Fibroblast of skin of scalp (primary cell): ENCODE measurements at places on chromosomes 11 and 22.
A peak's percentile ranks its signal among the peaks of the same experiment; 100 is the strongest.

GRCh38 chr22:43267332-43267980 lies 75.7 kb downstream of the SCUBE1 start:
- DNase-seq = no peak

DNA sequence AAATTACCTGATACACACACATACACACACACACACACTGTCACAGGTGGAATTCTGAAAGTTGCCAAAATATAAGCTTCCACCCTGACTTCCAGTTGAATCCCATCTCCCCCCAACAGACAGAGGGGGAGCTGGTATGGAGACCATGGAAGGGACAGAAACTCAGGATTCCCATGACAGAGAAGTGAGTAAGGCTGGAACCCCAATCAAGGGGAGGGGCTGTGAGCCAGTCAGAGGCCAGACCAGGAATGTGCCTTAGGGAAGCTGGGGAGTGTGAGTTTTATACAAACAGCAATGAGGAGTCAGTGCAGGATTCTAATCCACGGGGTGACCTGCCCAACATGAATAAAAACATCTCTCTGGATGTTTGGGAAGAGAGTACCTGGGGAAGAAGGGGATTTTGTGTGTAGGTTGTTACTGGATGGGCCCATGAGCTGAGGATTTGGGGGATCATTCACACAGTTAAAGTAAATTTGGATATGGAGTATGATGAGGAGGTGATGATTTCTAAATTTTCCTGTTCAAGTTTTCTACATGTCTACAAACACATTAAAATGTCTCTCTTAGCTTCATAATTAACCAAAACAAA lies 38.7 kb upstream of the TOP3B start:
- no peak for DNase-seq

DNA sequence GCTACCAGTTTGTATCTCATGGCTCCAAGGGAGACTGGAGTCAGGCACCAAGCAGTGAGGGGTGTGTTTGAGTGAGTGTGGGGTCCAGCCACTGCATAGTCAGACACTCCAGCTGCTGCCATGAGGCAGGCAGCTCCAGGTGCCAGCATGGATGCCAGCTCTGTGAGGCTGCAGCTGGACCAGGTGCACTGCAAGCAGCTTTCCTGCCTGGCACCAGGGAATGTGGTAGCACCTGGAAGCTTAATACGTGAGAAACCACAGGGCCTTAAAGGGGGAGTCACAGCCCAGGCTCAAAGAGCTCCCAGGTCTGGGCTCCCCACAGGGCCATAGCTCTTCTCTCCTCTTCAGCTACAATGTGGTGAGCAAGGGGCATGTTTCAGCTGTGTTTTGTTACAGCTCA lies 817.8 kb upstream of the LUZP2 start:
- DNase-seq = no peak

- DNase-seq = no peak
Observed at GRCh38 chr11:71396548-71397123, 51.6 kb downstream of the DHCR7 start.

GRCh38 chr11:25576320-25576719 lies 755.6 kb upstream of the ANO3 start:
- DNase-seq = no peak

DNA sequence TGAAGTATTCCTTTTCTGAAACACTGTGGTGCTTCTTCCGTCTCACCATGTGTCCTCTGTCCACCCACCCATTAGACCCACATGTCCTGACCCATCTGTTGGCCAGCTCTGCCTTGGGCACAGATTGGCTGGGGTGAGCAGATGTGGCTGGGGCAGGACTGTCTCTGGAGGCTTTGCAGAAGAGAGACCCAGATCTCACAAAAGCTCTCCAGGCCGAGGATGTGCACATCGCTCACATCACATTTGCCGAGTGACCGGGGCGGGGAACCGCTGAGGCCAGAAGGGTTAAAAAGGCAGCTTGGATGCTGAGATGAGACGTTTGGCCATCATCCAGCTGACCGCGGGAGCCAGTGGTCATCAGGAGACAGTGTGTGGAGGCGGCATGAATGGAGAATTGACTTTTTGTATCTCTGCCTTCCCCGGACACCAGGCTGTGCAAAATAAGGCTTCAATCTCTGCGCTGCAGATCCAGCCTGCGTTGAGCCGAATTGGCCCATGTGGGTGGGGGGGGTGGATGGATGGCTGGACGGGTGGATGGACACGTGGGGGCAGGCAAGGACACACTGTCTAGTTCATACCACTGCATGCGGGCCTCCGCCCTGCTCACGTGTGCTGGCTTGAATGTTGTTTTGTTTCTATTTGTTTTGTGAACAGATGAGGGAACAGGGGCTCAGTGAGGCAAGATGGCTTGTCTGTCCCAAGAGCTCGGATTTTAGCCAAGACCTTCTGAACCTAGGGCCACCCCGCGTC lies 6.1 kb downstream of the IFITM10 start:
- no peak for DNase-seq

DNA sequence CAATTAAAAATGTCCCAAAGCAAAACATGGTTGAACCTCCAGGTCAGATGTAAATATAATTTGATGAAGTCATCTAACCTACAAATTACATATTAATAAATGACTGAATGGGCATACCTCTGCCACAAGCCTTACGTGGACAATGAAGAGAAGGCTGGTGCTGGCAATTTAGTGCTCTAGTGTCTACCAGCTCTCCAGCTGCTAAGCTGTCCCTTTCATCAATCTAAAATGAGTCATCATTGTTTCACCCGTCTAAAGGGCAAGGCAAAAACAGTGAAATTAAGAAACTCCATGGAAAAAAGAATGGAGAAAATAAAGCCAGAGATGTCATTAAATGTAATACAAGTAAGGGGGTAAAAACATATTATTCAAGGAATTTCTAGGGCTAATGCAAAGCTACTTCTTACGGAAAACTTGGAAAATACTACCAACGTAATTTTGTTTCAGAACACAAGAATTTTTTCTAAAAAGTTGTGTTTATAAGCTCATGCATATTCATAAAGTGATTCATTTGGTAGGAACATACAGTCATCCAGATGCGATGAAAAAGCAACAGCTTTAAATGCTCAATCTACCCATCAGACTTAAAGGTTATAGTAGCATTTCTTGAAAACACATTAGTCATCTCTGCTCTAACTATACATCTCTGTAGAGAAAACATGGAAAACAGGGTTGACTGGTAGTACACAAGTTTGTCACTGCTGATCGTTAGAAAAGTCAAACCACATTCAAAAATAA lies 71.5 kb downstream of the SIK3 start:
- peak; percentile 69 for DNase-seq

GRCh38 chr11:57240007-57240406 lies 3.0 kb upstream of the APLNR start:
- DNase-seq = no peak

DNA sequence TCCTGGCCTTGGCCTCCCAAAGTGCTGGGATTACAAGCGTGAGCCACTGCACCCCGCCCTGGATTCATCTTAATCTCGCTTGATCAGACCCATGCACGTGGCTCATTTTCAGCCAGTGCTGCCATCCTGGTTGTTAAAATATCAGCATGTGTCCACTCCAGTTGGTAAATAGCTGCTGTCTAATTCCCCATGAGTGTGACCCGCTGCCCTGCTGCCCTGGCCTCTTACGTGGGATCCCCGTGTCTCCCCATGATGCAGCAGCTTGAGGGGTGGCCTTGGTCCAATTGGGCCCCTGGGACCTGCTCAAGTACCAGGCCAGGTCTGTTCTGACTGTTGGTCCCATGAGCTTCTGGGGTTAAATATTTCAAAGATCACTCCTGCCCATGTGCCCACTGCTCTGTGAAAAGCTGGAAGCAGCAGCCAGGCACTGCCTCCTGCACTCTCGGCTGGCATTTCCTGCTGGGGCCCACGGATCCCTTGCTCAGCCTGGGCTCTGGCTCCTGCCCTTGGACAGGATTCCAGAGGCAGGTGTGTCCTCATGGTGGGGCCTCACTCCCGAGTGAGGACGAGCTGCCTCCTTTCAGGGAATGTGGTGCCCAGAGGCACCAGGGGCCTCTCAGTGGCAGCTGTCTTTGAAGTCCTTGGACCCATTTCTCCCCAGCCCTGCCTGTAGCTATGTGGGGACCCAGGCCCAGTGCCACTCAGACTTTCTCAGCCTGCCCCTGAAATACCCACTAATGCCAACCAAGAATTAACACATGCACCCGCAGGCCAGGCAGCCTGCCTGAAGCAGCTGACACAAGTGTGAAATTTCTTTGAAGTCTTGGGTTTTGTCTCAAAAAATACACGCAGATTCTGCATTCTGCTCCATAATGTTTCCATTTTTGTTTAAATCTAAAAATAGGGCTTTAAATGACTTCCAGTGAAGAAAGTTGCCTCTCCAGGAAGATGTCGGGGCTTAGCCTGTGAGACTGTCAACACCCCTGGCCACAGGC lies 38.1 kb upstream of the PRDM11 start:
- no peak for DNase-seq

- DNase-seq = no peak
Observed at GRCh38 chr22:32407312-32407711, 4.7 kb downstream of the RTCB start.

DNA sequence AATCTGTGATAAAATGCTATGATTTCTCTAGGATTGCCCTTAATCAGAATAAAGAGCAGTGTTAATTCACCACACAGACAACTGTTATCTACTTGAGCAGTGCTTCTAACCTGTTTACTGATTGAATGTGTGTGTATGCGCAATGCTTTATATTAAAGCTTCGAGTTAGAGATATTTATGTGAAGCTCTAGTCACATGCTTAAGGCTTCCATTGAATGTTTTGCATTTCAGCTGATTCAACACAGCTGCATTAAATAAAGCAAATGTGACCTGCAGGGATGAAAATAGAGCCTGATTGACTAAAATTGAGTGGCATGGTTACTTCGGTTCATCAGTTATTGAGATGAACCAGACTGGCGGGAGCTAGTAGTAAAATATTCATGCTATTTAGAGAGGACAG lies 395.3 kb downstream of the JRKL start:
- no peak for DNase-seq

DNA sequence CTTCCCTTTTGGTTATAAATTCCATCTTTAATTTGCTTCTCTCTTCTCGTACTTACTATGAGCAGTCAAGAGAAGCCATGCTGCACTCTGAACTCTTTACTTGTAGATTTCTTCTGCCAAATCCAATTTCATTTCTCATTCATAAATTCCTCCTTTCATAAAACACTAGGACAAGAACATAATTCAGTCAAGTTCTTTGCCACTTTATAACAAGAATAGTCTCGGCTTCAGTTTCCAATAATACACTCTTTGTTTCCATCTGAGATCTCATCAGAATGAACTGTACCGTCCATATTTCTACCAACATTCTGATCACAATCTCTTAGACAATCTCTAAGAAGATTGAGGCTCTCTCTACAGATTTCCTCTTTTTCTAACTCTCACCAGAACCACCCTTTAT lies 25.1 kb downstream of the IZUMO1R start:
- DNase-seq = no peak

- DNase-seq = peak; percentile 33
Observed at GRCh38 chr11:504053-504993, 2.7 kb downstream of the RNH1 start.

- DNase-seq = no peak
Observed at GRCh38 chr11:1486054-1486825, at the start of gene MOB2. Gene MOB2, minus strand, starts transcription at chr11:1486779. Its CDS starts 223 bp downstream, at chr11:1486556.

DNA sequence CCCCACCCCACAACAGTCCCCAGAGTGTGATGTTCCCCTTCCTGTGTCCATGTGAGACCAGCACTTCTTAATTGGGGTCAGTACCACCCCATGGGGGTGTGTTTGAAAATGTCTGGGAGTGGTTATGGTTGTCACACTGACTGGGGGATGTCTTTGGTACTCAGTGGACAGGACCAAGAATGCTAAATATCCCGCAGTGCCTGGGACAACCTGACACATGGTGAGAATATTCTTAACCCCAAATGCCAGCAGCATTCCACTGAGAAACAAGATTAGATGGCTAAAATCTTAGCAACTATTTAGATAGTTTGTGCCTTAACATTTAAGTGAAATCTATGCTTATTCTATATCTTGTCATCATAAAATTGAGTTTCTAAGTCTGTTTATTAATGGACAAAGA lies 177.5 kb upstream of the ZBED5 start:
- peak; percentile 33 for DNase-seq

DNA sequence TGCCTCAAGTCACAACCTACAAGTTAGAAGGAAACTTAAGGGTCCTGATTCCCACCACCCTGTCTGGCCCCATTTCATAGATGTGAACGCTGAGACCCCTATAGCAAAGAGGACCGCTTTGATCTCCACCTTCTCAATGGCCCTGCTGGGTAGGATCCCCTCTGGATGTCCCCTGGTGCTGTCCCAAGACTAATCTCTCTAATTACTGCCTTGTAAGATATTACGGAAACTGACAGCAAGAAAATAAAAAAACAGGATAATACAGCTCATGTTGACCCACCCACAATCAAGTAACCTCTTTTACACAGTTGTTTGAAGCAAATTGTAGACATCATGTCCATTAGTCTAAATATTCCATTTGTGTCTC lies 20.9 kb downstream of the IGLL5 start:
- DNase-seq = no peak

- DNase-seq = peak; percentile 94
Observed at GRCh38 chr11:2096011-2096918, 42.9 kb downstream of the IGF2 start.

DNA sequence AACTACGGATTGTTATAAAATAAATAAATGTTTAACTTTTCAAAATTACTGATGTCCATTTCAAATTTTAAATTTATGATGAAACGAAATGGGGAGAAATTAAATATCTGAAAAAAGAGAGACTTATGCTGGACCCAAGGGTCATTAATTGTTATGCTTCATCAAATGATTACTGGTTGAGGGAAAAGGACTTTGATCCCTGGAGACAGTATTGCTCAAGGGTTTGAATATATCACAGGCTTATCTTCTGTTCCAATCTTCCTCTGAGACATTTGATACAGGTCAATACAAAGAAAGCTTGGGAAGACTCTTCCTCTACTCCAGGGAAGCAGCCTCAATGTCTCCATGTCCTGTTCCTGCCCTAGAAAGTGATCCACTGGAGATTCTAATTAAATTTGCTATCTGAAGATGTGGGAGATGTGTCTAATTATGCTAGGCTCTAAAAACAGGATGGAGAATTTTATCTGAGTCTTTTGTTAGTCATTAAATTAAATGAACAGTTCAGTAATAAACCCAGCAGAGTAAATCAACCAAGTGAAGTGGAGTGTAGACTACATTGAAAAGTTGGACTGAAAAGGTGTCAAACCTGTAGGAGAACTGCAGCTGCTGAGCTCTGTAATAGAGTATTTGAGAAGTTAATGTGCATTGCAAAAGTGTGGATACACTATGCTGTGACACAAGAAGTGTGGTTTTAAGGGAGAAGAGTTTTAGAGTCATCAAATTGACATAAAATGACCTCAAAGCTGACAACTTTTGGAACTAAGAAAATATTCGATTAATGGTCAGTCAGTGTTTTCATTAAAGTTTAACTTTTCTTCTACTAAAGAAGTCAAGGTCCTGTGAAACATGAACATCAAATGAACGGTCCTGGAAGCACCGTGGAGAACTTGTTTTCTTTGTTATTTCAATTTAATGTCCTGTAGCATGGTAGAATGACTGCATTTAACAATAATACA lies 623.7 kb upstream of the CCDC90B start:
- DNase-seq = no peak

GRCh38 chr22:25540908-25541660 lies 23.4 kb upstream of the GRK3 start:
- DNase-seq = no peak
